ENCODE measurements at places on chromosomes 2 and 18.

- no peak for DNase-seq
These were observed 143.0 kb downstream of the AQP4 start for GRCh38 chr18:26722565-26722931.

DNA sequence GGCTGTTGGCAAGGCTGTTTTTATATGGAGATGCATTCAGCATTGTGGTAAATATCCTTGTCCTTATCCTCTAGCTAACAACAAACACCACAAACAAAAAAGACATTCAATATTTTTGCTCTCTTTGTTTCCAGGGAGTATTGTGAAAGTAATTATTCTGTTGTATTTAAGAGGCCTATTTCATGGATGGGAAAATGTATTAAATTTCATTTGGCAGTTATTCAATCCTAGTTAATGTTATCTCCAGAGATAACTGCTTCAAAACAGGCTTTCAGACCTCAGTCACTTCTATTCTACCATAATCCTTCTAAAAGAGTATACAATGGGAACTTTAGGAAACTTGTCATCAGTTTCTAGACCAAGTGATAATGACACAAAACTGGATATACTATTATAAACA is 280.5 kb upstream of the CCDC68 start:
- DNase-seq, result no peak

DNA sequence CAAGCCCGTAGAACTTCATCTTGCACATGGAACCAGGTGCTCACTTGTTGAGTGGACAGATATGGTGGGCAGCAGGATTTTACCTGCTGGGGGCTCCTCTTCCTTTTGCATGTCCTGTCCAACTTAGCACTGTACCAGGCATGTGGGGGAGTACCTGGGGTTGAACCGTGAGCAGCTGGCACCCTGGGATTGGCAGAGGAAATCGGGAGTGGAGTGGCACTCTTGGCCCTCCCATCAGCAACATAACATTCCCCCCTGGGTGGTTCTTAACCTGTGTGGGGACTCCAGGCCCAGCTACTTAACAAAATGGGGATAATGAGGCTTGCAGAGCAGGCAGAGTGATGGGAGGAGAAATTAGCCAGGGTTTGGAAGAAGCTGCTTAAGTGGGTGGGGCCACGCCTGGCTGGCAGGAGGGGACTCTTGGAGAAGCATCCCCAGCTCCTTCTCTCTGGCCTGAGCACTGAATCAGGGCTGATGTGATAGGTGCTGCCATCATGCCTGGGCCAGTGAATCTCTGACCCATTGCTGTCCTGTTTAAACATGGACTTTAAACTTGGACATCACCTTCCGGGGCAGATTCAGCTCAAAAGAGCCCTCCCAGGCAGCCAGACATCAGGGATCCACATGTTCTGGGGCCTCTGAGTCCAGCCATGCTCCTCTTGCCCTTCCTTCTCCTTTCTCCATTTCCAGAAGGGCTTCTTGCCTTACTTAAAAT is 15.5 kb downstream of the FOSL2 start:
- no peak for DNase-seq

DNA sequence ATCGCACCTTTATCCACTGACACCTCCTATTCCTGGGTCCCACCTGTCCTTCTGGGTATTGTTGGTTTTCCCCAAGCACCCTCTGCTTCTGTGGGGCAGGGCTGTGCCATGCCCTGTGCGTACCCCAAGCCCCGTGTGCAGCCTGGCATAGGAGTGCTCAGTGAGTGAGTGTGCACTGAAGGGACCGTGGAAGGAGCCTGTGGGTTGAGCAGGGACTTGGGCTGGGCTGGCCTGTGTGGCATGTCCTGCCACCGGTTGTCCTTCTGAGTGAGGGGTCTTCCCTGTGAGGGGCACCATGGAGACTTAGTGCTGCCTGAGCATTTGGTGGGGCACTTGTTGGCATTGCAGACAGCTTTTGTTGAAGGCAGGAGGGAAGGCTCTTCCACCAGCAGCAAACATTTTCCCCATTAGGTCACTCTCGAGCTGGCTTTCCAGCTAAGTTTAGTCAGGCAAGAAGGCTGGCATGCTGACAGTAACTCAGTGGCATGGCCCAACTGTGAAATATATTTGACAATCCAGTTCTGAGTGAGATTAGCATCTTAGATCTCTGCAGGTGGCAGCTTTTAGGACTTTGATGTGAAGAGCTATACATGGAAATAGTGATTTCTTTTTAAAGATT is 64.7 kb downstream of the LPIN1 start:
- DNase-seq, result no peak

- no peak for DNase-seq
These were observed 209.7 kb upstream of the COPS8 start for GRCh38 chr2:236875906-236876505.

GRCh38 chr2:198053148-198053547 is 248.8 kb downstream of the PLCL1 start:
- DNase-seq, result no peak

DNA sequence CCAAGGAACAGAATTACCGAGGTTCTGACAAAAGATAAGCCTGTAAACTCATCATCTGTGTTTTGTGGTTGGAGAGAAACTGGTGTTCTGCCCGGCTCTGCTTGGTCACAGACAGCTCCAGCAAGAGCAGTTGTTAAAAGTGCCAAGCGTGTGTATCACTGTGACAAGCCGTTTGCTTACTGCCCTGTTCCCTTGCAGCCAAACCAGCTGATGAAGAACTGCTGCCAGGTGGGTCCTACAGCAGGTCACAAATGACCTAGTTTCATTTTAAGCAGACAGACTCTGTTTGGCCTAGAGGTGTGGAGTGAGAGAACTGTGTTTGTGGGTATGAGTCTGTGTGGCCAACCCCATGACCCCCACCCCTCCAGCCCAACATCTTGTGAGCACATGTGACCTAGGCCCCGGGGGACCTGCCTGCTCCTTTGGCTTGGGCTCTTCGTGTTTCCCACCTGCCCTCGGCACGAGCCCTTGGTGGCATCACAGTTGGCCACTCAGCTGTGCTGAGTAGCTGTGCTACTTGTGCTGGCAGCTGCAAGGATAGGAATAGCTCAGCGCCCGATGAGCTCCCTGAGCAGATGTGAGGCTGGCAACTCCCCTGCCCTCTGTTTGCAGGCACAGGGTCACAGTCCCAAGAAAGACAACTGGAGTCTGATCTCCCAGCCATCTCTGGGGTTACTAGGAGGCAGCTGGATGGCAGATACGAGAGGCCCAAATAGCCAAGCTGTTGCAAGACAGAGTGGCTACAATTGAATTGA is 9.7 kb downstream of the OXER1 start:
- no peak for DNase-seq

- no peak for DNase-seq
These were observed 582 bp downstream of the RIOK3 start for GRCh38 chr18:23453680-23454058.

DNA sequence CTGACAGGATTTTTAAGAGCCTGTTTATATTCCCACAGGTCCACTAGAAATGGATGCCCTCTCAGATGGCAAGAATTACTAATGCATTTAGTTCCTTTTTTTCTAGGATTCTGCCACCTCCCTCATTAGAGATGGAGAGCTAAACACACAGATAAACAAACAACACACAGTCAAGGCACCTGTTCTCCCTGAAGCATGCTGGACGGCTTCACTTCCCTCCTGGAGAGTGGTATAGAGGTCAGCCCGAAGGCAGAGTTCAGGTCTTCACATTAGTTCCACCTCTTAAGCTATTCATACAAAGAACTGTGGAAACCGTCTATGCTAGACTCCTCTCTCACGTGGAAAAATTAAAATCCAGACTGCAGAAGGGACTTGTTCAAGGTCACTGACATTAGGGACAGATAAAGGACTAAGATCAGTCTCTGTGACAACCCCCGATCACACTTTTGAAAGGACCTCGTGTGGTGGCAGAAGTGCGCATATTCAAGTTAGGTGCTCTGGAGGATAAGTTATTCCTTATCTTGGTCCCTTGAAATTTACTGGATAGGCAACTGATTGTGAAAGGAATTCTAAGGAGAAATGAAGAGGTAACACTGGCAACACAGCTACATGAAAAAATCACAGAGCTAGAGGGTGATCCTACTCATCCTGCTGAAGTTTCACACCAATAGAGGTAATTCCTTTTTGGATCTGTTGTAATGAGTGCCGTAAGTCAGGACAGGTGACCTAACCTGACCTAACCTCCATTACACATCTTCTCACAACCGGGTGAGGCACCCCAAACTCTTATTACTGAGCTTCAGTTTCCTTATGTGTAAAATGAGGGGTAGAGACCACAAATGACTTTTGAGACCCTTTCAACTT is 75.1 kb downstream of the SPRED2 start:
- no peak for DNase-seq

GRCh38 chr2:236286873-236287545 is 22.8 kb upstream of the ASB18 start:
- DNase-seq, result no peak

DNA sequence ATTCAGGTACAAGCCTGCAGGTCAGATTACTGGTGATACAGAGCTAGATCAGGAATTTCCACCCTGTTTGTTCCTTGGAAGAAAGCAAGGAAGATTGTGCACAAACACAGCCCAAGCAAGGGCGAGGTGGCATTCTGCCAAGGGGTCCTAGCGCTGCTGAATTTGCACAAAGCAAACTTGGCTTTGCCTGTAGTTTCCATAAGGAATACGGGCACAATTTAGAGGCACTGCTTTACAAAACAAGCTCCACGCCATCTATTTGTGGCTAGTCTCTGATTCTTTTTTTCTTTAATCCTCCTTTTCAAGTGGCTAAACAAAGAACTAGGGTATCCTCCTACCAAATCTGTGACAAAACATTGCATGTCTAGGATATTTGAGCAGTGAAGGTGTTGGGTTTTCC is 195.5 kb upstream of the ACVR2A start:
- DNase-seq, result no peak

GRCh38 chr2:239060676-239061075 is 212.8 kb downstream of the TWIST2 start:
- DNase-seq, result no peak

- no peak for DNase-seq
These were observed 162.1 kb downstream of the SH3RF3 start for GRCh38 chr2:109290887-109291643.

- no peak for DNase-seq
These were observed 29.4 kb upstream of the ST3GAL5 start for GRCh38 chr2:85917887-85918795.

DNA sequence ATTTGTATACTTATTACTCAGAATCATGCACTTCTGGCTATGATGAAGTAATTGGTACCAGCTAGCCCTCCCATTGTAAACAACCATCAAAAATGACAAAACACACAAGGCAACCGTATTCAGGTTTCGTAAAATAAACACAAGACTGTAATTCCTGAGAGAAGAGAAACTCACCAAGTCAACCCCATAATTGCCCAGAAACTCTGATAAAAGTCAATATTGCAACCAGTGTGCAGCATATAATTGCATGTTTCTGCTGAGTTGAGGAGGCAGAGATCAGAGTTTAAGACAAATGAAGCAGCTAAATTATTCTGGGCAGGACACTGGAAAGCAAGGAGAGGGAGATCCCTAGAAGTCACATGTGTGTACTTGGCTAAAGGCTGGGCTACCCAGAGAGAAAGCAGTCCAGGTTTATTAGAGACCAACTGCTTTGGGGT is 90.3 kb downstream of the ROCK2 start:
- no peak for DNase-seq

DNA sequence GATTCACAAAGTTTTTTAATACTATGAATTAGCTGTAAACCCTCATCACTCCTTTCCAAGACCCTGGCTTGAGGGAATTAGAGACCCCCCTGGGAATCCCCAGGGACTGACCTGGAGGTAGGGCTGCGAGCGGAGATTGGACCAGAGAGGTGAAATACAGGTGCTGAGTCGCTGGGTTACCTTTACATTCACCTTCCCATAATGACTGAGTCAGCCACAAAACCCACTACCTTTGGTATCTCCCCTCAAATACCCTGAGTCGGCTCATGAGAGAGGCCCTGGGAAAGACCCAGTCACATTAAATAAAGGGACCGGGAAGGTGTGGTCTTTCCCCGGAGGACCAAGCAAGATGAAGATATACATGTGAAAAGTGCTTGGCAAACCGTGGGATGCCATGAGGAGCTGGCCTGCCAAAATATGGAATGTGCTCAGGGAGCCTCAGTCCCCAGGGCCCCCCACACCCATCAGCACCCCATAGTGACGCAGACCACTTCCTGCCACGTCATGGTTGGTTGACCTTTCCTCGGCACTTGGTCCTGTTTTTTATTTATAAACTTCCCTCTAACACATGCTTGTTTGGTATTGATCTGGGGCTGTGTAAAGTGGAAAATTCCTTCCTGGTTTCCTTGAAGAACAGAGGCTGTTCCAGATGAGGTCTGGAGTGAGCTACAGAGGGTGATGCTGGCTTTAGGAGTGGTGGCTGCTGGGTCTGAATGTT is 51.4 kb downstream of the IL1RL2 start:
- no peak for DNase-seq

- no peak for DNase-seq
These were observed 63.4 kb upstream of the ZEB2 start for GRCh38 chr2:144583381-144583729.

DNA sequence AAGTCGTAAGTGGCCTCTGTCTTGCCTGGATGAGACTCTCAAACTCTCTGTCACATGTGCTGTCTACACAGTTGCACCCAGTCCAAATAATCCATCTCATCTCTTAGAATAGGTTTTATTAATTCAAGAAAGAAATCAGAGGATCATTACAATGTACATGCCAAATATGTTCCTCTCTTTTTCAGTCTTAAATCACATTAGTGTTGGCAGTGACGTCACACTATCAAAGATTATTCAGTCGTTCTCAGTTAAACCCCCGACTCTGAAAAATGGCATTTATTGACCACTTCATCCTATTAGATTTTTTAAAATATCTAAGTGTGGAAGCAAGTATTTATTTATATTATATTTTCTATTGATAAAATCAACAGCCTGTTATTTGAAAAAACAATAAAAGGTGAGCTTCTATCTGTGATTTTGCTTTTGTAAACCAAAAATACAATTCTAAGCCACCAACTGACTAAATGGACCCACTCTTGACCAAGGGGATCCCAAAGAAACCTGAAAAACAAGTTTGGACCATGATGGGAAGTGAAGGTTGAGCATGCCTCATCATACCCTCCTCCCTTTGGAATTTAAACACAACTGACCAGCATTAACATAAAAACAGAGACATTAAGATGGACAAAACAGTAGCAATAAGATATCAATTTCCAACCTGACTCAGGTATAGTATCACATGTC is 1894.4 kb upstream of the LRRTM1 start:
- DNase-seq, result no peak

GRCh38 chr18:37261988-37262387 is 303.6 kb downstream of the CELF4 start:
- no peak for DNase-seq

- DNase-seq, result peak; percentile 76
These were observed at the start of gene NFATC1 for GRCh38 chr18:79395761-79396404. TSS of gene NFATC1 (plus strand) at chr18:79395930. CDS start at chr18:79396225, 295 bp downstream.

DNA sequence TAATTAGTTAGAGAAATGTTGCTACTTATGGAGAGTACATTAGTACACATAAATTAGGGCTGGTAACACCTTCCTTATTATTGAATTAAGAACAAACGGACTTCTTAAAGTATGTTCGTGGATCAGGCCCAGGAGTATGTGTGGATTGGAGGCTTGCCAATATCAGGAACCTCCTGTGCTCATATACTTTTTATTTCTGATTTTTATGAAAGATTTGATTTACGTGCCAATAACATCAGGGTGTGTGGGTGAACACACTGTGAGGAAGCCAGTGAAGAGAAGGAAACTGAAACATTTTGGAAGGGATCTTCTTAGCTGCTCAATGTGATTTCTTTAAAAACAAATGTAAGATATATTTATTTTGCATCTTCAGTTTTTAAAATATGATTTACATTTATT is 113.0 kb downstream of the EFEMP1 start:
- DNase-seq, result no peak
